ENCODE measurements at places on chromosomes 1 and 21. TPM values are rescaled to one million over a fixed set of nuclear protein-coding genes. Genes with fewer than 3 reads are reported as not detected.

The HAO2 gene
- total RNA-seq, result not detected

The IVL gene
- total RNA-seq, result not detected

The SELL gene
- 95.7 TPM for total RNA-seq

The HAPLN2 gene
- not detected for total RNA-seq

The FMO4 gene
- 1.3 TPM for total RNA-seq

The ITGB3BP gene
- total RNA-seq, result 29.7 TPM

The YARS1 gene
- 264 TPM for total RNA-seq

The MRPS21 gene
- total RNA-seq, result 76.1 TPM

The KCNJ10 gene
- total RNA-seq, result not detected

The COL8A2 gene
- total RNA-seq, result 0.43 TPM

The RLF gene
- 11.0 TPM for total RNA-seq

The KLF17 gene
- not detected for total RNA-seq

The DNM3 gene
- 0.35 TPM for total RNA-seq

The AVPR1B gene
- total RNA-seq, result not detected

The DTL gene
- 47.7 TPM for total RNA-seq

The F5 gene
- 69.1 TPM for total RNA-seq

The VHLL gene
- not detected for total RNA-seq

The NFASC gene
- total RNA-seq, result 0.41 TPM

The COL16A1 gene
- total RNA-seq, result 0.57 TPM

The KDM5B gene
- total RNA-seq, result 28.9 TPM

The TRAPPC10 gene
- total RNA-seq, result 44.8 TPM

The KCNK1 gene
- total RNA-seq, result 5.2 TPM

The RRAGC gene
- total RNA-seq, result 20.2 TPM

The NCMAP gene
- 0.10 TPM for total RNA-seq

The OR2T11 gene
- not detected for total RNA-seq

The KRTAP21-2 gene
- not detected for total RNA-seq

The EEIG2 gene
- total RNA-seq, result 6.4 TPM

The TDRD5 gene
- not detected for total RNA-seq

The TMEM82 gene
- total RNA-seq, result not detected

The KCTD3 gene
- 2.8 TPM for total RNA-seq

The GART gene
- total RNA-seq, result 274 TPM

The ASCL5 gene
- total RNA-seq, result not detected

The PDE4DIP gene
- total RNA-seq, result 13.7 TPM

The NR1I3 gene
- total RNA-seq, result 0.46 TPM

The KDF1 gene
- total RNA-seq, result not detected
